ENCODE measurements at places on chromosomes 13 and 19. TPM values are rescaled to one million over a fixed set of nuclear protein-coding genes. Genes with fewer than 3 reads are reported as not detected.

BIVM gene
- total RNA-seq: 9.3 TPM

OR7G3 gene
- not detected for total RNA-seq

GRCh38 chr13:42046448-42046847 lies 2.0 kb upstream of the DGKH start:
- no peaks in the 10 kb centered on the region for H3K36me3 ChIP-seq
- peaks cover 3% of the 10 kb centered on the region for H3K4me1 ChIP-seq
- DNase-seq: no peak
- no peak overlapping the region for H3K4me3 ChIP-seq
- H3K27ac ChIP-seq: no peak overlapping the region

DNA sequence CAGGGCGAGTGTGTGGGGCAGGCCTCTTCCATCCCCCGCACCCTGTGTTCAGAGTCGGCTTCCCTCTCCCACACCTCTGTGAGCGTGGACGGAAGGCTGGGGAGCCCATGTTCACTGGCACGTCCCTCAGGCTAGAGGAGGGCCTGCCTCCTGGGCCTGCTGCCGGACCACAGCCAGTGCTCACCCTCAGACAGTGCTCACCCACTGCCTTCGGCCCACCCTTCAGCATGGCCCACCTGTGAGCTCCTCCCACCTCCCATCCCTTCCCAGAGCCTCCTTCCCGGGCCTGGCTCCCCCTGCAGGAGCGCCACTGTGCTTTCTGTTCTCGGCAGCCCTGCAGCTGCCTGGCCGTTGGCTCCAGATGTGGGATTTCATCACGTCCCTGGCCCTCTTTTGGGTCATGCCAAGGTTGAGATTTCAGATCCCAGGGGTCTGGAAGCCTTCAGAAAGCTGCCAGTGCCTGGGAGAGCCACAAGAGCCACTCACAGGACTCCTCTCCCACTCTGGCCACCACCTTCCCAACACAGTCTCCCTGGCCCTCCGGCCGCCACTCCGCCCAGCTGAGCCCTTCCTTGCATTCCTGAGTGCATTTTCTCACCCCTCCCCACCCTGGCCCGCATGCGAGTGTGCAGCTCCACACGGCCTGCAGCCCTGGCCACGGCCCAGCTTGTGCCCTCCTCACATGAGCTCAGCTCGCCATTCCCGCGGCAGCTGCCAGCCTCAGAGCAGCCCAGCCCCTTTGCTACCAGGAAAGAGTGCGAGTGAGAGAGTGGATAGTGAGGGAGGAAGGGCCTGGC lies 25.3 kb downstream of the CAPN12 start:
- DNase-seq: no peak
- H3K27ac ChIP-seq: no peak overlapping the region
- no peak overlapping the region for H3K4me3 ChIP-seq
- H3K27me3 ChIP-seq: no peaks in the 10 kb centered on the region

Measured in T-cell (primary cell).